Cardiac ventricle fibroblast (primary cell): ENCODE measurements at places on chromosomes 12 and 14. TPM values are rescaled to one million over a fixed set of nuclear protein-coding genes. Genes with fewer than 3 reads are reported as not detected.

BIN2 gene
- total RNA-seq = not detected in 2 replicates

TUNAR gene
- not detected in 2 replicates for total RNA-seq

GPRC5A gene
- 2.2 and 2.6 TPM in 2 replicates for total RNA-seq

PLEK2 gene
- 0.94 TPM in 1 of 2 replicates, not detected in the other for total RNA-seq

TAS2R8 gene
- not detected in 2 replicates for total RNA-seq

LTBP2 gene
- 123 and 130 TPM in 2 replicates for total RNA-seq

GZMB gene
- not detected in 2 replicates for total RNA-seq

CABP1 gene
- total RNA-seq = 0.44 TPM in 1 of 2 replicates, not detected in the other

PROX2 gene
- not detected in 2 replicates for total RNA-seq

DEGS2 gene
- total RNA-seq = not detected in 2 replicates

IL26 gene
- not detected in 2 replicates for total RNA-seq

RDH5 gene
- total RNA-seq = 33.4 and 34.8 TPM in 2 replicates

HOXC11 gene
- not detected in 2 replicates for total RNA-seq

STAC3 gene
- 0.20 and 3.1 TPM in 2 replicates for total RNA-seq

TMPRSS12 gene
- not detected in 2 replicates for total RNA-seq

MEG3 gene
- total RNA-seq = 35.4 and 39.1 TPM in 2 replicates

FOXG1 gene
- 0.05 TPM in 1 of 2 replicates, not detected in the other for total RNA-seq

DHRS4 gene
- 46.2 and 53.2 TPM in 2 replicates for total RNA-seq

RD3L gene
- not detected in 2 replicates for total RNA-seq

KRT6C gene
- not detected in 2 replicates for total RNA-seq

GSC gene
- 0.44 TPM in 1 of 2 replicates, not detected in the other for total RNA-seq

BEST3 gene
- not detected in 2 replicates for total RNA-seq

CLEC14A gene
- total RNA-seq = 57.4 and 60.1 TPM in 2 replicates

CCDC177 gene
- total RNA-seq = 0.20 TPM in 1 of 2 replicates, not detected in the other

KRT5 gene
- 0.78 and 1.4 TPM in 2 replicates for total RNA-seq

RNF212B gene
- total RNA-seq = not detected in 2 replicates

SERPINA10 gene
- total RNA-seq = not detected in 2 replicates

DLK1 gene
- total RNA-seq = 0.19 and 0.59 TPM in 2 replicates

ZDHHC22 gene
- total RNA-seq = not detected in 2 replicates

P3H3 gene
- total RNA-seq = 66.9 and 86.2 TPM in 2 replicates

EMP1 gene
- total RNA-seq = 465 and 785 TPM in 2 replicates

SRSF5 gene
- 123 and 136 TPM in 2 replicates for total RNA-seq

TSPAN9 gene
- total RNA-seq = 22.4 and 23.5 TPM in 2 replicates

GPR135 gene
- 2.2 and 2.5 TPM in 2 replicates for total RNA-seq

PIANP gene
- not detected in 2 replicates for total RNA-seq

TPPP2 gene
- total RNA-seq = not detected in 2 replicates

TAS2R9 gene
- not detected in 2 replicates for total RNA-seq

OR11H12 gene
- not detected in 2 replicates for total RNA-seq

DACT1 gene
- total RNA-seq = 6.2 and 6.5 TPM in 2 replicates

NUAK1 gene
- 1.9 and 3.7 TPM in 2 replicates for total RNA-seq

SINHCAF gene
- total RNA-seq = 8.9 and 10.2 TPM in 2 replicates
